ENCODE measurements at places on chromosomes 7 and 10.

- no peak for DNase-seq
Measured at GRCh38 chr10:241451-241850, 106.2 kb downstream of the ZMYND11 start.

DNA sequence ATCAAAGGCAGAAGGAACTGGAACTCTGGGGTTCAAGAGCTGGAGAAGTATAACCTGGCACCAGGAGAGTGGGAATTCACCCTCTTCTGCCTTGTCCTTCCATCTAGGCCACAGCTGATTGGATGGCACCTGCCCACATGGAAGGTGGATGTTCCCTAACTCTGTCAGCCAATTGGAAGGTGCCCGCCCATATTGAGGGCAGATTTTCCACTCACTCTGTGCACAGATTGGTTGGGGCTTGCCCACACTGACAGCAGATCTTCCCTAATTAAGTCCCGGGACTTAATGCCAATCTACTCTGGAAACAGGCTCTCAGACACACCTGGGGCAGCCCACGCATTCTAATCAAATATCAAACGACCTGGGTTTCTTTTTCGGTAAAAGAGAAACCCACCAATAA is 1142.3 kb upstream of the CELF2 start:
- no peak for DNase-seq

- DNase-seq = no peak
Measured at GRCh38 chr7:25859412-25860274, 292.4 kb upstream of the NFE2L3 start.

- peak; percentile 82 for DNase-seq
Measured at GRCh38 chr10:124614003-124614659, 130.0 kb downstream of the FAM53B start.

DNA sequence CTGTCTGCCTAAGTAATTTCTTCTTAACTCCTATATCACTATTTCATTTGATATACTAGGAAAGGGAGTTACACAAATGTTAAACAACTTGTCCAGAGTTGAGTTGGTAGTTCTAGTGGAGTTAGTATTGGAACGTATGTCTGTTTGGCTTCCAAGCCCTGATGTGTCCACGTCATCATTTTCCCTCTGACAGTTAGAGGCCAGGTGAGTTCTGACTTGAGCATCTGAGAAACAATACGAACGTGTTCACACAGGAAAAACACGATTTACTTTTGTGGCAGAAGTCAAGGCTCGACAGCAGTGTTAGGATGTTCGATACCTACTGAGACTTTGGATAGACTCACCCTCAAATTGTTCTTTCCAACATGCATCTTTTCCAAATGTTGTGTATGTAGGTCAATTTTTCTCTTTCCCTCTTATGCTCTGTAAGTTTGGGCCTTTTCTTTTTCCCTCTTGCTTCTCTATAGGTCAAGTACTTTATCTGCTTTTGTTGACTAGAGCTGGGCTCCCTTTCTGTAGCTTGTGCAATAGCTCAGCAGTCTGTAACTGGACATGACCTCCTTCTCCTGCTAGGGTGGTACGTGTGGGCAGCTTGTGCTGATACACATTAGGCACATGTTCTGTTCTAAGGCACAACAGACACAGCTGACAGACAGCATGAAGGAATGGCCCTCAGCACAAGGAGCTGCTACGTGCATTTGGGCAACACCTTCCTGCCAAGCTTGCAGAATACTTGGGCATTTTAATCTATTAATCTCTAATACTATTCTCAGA is 222.9 kb downstream of the PTEN start:
- no peak for DNase-seq

DNA sequence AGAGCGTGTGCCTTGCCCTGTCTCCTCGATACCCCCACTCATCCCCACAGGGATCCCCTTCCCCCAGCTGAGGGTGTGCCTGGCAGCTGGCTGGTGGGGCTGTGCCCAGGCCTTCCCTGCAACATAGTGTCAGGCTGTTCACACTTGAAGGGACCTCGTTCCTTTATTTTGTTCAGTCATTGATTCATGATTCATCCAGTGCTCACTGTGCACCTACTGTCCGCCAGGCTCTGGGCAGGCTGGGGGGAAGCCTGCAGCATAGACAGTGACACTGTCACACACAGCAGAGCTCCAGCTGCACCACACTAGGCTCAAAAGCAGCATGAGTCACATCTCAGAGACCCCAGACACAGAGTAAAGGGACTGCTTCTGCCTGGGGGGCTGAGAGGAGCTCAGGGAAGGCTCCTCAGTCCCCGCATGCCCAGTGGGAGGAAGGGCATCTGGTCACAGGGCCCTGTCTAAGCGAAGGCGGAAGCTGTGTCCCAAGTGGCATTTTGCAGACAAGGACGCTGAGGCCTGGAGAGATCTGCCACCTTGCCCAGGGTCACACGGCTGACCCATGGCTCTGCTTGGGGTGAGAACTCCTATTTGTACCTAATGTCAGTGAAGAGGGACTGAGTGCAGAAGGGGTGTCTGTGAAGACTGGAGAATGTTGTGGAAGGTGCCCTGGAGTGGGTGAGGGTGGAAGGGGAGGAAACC is 27.9 kb downstream of the CDH23 start:
- no peak for DNase-seq

- DNase-seq = no peak
Measured at GRCh38 chr7:35866186-35866585, 65.3 kb downstream of the SEPTIN7 start.

Measured in GM12865 (cell line).